ENCODE measurements at places on chromosomes 16 and 17.

GRCh38 chr17:27244011-27244410 is 49.9 kb upstream of the WSB1 start:
- DNase-seq: no peak

DNA sequence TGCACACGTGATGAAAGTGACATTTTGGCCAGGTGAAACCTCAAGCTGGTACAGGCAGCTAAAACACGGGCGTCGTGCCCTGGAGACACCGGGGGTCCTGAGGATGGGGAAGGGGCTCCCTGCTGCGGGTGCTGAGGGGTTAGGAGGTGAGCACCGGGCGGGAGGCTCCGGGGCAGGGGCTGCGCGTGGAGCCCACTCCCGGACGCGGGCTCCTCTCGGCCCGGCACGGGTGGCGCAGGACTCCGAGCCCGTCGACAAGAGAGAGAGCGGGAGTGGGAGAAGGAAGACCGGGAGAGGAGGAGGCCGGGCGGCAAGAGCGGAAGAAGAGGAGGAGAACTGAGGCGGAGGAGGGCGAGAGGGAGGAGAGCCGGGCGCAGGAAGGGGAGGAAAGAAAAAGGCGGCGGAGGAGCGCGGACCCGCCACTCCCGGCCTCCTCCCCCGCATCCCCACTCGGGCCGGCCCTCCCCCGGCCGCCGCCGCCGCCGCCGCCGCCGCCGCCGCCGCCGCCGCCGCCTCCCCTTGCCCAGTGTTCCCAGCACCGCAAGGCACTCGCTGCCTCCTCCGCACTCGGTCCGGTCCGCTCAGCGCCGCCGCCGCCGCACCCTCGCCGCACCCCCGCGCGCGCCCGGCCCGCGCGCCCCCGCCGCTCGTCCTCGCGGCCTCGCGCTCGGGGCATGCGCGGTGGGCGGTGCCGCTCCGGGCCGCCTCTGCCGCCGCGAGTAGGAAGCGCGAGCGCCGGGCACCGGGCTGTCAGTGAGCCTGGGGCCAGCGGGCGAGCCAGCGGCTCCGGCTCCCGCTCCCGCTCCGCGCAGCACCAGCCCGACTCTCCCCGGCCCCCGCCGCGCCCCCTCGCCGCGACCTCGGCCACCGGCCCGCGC is at the start of gene PRKCA:
Gene PRKCA, plus strand, starts transcription at position 750 of the 878 bp plus-strand sequence.
- peak; percentile 38 for DNase-seq

DNA sequence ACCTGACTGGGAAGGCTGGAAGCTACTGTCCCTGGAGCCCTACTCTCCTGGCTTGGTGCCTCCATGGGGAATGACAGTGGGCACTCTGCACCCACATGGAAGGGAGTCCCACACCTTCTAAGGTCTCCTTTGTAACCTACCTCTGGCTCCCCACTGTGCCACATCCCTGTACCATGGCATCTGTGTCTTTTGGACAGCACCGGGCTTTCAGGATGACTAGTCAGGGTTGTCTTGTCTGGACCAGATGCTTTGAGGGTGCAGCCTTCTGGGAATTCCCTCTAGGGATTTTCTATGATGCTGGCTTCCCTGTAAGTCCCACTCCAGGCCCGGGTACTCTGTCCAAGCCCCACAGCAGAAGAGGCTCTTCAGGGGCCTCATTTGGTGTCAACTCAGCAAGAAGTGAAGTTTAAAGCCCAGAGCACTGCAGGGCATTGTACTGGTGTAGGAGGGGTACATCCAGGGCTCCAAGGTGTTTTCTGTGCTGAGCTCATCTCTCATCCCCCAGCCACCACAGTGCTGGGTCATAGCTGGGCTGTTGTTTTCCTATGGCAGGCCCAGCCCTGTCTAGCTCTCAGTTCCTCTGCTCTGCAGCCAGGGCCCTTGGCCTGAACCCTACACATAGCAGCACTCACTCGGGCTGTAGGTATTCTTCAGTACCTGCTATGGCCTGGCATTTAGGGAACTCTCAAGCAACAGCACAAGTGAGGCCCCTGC is 255.3 kb downstream of the CPPED1 start:
- DNase-seq: no peak

DNA sequence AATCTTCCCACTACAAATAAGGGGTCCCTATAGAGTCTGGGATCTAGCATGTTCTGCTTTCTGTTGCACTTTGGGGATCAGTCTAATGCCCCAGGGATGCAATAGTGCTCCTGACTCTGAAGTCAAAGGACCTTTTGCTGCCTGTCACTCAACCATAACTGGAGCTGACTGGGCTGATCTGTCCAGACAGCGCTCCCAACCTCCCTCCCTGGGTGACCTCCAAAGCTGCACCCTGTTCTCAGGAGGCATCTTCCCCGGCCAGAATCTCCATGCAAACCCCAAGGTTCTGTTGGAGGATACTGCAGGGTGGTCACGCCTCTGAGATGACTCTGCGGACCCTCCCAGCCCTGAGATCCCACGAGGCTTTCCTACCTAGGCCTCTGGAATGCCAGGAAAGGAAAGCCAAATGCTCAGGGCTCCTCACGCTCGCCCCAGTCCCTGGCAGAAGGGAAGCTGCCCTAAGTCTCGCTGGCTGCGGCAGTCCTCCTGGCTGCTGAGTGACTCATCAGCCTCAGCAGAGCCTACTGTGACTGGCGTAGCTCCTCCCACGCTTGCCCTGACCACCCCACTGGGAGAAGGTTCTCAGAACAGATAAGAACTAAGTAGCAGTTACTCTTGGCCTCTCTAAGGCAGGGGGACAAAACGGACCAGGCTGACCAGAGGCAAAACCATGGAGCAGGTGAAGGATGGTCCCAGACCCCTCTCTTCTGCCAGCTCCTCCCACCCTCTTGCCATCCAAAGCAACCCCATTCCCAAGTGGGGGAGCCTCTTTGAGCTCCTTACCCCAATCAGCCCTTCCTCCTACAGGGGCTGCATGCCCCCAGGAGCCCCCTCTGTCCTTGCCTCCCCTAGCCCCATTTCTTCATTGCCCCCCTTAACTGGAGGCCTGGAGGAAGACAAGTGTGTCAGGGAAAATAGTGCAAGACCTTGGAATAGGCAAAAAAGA is 124.1 kb upstream of the TNRC6C start:
- peak; percentile 59 for DNase-seq

DNA sequence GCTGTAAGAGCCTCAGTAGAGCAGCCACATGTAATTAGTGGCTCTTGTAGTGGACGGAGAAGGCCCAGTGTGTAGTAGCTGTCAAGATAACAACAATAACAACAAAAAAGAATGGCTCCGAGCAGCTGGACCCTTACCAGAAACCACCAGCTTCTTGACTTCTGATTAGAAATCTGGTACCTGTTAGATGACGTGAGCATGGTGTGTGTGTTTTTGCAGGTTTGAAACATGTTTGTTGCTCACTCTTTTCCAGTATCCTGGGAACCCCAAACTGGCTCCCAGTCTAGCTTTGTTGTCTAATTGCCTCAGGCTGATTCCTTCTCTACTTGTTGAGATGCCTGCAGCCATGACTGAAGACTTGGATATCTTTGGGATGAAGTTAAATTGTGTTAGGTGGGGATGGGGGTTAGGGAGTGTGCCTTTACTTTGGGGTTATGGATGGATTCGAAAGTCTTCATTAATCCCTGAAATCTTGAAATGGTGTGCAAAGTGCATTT is 21.0 kb downstream of the IGF2BP1 start:
- DNase-seq: no peak

DNA sequence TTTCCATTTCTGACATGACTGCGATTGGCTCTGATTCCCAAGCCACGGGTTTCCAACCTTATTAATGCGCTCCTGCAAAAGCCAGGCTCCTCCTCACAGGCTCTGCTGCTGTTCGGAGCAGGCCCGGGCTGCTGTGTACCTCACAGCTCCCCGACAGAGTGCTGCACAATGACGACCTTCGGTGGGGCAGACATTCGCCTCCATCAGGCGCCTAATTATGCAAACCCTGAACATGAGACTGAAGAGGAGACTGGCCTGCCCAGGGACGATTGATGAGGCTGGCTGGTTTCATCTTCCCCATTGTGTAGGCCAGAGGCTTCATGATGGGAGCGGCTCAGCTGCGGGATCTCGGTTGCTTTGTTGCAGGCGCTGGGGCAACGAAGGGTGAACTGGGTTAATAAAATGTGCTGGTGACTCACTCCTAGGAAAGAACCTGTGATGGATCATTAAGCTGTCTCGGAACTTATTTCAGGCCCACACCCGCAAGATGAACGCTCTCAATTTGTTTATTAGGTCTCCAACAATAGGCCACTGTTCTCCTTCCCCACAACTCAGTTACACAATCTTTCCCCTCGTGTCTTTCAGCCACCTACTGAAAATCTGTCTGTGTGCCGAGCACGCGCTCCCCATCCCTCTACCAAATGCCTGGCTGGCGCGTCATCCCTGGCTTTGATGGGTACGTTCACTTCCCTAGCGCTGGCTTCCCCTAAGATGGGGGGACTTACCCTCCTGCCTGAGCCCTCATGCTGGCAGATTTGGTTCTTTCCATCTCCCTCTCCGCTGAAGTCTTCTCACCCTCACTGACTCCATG is 27.2 kb upstream of the TOB1 start:
- DNase-seq: no peak

GRCh38 chr16:20826039-20826566 is 19.8 kb downstream of the REXO5 start:
- no peak for DNase-seq

DNA sequence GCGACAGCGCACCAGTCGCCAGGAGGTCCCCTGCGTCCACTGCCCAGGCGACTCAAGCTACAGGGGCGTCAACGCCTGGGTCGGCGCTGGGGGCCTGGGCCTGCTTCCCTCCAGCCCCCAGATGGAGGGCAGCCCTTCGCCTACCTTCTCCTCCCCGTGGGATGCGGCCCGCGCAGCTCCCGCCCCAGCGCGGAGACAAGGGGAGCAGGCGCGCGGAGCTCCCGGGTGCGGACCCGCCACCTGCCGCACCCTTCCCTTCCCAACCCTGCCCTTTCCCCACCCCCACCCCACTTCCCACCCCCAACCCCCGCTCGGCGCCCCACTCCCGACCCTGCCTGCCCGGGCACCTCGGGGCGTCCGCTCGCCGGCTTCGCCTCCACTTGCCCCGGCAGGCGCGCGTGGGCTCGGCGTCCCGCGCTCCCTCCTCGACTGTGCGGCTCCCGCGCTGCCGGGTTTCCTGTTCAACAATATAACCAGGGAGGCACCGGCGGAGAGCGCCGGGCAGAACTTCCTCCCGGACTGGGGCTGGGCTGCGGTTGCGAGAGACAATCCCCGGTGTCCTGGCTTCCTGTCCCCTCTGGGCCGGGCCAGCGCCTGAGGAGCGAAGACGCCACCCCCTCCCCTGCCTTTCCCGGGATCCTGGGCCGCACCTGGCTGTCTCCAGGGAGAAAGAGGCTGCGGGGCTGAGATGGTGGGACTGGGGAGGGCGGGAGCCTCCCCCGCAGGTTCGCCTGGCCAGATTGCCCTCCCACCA is at the start of gene ARHGAP27:
Gene ARHGAP27, minus strand, starts transcription at position 466 of the 754 bp plus-strand sequence. CDS start 2,591 bp downstream, outside the sequence.
- no peak for DNase-seq

DNA sequence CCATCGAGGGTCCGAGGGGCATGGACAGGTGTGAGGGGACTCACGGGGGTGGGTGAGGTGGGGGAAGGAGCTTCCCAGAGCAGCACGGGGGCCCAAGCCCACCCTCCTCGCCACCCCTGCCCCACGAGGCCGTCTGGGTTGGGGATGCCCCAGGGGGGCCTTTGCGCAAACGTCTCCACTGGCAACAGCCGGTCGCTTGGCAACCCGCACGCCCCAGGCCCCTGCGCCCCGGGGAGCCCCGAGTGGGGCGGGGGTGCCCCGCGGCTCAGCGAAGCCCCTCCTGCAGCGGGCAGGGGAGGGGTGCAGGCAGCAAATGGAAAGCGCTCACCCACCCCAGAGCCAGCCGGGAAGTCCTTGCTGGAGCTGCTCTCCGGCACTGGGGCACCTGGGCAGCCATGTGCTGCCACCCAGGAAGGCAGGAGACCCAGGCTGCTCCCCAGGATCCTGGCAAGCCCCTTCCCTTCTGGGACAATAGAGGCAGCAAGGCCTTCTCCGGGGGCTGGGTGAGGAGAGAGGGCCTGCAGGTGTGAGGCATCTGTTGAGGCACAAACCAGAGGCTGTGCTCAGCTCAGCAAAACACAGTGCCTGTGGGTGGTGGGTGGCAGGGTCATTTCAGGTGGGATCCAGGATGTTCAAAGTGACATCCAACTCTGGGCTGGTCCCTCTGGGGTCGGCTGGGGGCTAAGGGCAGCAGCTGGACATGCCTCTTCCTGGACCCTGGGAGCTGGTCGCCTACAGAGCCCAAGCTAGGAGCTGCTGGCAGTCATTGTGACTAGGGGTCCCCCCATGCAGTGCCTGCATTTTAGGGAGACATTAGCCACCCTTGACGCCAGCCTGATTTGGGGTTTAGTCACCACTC is 80.9 kb upstream of the CBX4 start:
- DNase-seq: no peak

DNA sequence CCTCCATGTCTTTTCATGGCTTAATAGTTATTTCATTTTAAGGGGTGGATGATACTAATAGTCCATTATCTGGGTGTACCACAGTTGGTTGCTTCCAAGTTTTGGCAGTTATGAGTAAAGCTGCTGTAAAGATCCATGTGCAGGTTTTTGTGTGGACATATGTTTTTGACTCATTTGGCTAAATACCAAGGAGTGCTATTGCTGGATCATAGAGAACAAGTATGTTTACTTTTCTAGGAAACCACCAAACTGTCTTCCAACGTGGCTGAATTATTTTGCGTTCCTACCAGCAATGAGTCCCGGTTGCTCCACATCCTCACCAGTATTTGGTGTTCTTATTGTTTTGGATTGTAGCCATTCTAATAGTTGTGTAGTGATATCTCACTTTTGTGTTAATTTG is 181.9 kb downstream of the SPECC1 start:
- no peak for DNase-seq

DNA sequence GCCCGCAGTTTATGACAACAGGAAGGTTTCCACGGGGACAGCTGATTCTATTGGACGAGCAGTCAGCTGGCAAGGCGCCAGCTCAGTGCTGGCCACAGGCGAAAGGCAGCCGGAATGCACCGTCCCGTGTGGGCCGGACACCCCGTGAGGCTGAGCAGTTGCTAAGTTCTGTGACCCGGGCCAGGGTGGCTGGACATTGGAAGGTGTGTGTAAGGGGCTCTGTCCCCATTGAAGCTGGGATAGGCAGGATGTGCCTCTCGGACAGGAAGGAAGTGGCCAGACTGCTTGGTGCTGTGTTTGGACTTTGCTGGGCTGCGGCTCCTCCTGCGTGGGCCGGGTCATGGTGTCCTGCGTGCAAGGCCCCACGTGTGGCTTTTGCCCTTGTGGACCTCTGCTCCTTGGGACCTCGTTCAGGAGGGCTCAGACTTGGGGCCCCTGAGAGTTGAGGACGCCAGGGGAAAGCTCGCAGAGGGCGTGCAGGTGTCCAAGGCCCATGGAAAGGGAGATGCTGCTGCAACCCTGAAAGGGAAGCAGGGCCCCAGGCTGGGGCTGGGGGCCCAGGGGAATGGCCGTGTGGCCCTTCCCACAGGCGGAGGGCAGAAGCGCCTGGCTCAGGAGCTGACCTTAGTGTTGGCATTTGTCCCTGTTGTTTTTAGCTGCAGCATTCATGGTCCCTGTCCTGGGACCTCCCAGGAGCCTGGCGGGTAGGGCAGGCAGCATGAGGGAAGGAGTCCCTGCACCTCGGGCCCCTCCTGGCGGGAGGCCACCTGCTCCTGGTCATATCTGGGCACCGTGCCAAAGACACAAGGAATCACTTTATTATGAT is 10.0 kb downstream of the BAIAP2 start:
- no peak for DNase-seq

GRCh38 chr17:39999067-39999466 is 16.2 kb upstream of the CSF3 start:
- no peak for DNase-seq

- DNase-seq: no peak
These were observed 30.1 kb upstream of the NF1 start for GRCh38 chr17:31064707-31065106.

Data from activated gamma-delta T cell treated with anti-CD3 and anti-CD28 coated beads, Interleukin-2, amount 50 U/mL, for 16 hours (primary cell).